ENCODE measurements at places on chromosomes 2 and 18.

GRCh38 chr2:159773886-159774285 lies 24.1 kb downstream of the CD302 start:
- DNase-seq = no peak

- DNase-seq = no peak
Measured at GRCh38 chr18:6629635-6630140, 99.8 kb upstream of the ARHGAP28 start.

DNA sequence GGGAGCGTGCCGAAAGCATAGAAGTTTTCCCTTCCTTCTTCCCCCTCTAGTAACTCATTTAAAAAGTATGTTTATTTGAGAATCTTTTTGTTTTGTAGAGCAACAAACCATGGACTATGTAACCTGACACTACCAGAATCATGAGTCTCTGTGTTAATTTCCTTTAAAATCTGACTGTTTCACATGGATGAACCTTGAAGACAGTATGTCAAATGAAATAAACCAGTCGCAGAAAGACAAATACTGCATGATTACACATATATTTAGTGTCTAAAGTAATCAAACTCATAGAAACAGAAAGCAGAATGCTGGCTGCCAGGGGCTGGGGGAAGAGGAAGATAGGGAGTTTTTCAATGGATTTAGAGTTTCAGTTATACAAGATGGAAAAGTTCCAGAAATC lies 32.3 kb downstream of the PTPN2 start:
- no peak for DNase-seq

- DNase-seq = no peak
Measured at GRCh38 chr18:24231773-24232735, 93.2 kb downstream of the CABYR start.

DNA sequence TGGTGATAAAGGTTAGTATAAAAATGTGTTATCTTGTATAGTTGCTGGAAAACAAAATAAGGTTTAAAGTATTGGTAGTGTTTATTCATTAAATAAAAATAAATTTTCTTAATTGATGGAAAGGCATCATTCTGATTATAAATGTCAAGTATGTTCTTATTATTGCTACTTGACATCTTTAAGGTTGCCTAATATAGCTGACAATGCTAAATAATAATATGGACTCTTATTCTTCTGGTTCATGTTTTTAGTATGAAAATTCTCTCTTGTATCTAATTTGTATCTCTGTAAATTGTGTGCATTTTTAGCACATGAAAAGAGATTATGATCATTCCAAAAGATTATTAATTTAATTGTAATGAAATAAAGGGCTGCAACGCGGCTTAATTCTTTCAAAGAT lies 25.0 kb downstream of the RBM44 start:
- DNase-seq = no peak

DNA sequence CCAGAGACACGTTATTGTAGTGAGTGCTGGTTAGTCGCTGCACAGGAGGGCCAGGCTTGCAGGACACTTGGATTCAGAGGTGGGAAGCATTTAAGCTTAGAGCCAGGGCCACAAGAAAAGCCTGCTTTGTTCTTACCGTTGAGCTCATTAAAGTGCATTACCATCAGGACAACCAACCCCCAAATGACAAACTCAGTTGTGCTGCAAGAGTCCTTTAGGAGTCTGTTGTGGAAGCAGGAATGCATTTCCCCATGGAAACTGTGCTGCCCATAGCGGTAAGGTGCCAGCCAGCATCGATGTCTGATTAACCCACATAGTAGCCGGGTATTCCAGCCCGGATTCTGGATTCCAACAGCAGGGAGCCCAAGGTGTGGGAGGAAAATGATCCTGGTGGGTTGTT lies 23.4 kb upstream of the REEP1 start:
- no peak for DNase-seq

GRCh38 chr2:188852772-188853171 lies 121.4 kb upstream of the COL3A1 start:
- DNase-seq = no peak

DNA sequence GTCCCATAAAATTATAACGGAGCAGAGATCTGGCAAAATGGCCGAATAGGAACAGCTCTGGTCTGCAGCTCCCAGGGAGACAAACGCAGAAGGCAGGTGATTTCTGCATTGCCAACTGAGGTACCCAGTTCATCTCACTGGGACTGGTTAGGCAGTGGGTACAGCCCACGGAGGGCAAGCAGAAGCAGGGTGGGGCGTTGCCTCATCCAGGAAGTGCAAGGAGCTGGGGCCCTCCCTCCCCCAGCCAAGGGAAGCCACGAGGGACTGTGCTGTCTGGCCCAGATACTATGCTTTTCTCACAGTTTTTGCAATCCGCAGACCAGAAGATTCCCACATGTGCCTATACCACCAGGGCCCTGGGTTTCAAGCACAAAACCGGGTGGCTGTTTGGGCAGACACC lies 22.8 kb downstream of the ICA1L start:
- DNase-seq = no peak

DNA sequence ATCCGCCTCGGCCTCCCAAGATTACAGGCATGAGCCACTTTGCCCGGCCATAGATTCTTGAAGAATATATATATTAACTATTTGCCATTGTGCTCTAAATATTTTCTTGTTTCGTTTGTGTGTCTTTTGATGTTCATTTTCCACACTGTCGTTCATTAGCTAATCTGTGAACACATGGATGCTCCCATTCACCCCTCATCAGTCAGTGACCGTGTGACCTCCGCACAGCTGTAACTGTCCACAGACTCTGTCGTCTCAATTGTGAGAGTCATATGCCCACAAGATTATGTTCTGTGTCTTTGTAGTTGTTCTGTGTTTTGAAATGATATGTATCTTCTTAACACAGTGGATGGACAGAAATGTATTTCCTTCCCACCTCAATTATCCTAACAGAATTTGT lies 29.6 kb downstream of the RAMP1 start:
- no peak for DNase-seq

GRCh38 chr18:63960891-63961290 lies 9.0 kb upstream of the SERPINB8 start:
- no peak for DNase-seq

DNA sequence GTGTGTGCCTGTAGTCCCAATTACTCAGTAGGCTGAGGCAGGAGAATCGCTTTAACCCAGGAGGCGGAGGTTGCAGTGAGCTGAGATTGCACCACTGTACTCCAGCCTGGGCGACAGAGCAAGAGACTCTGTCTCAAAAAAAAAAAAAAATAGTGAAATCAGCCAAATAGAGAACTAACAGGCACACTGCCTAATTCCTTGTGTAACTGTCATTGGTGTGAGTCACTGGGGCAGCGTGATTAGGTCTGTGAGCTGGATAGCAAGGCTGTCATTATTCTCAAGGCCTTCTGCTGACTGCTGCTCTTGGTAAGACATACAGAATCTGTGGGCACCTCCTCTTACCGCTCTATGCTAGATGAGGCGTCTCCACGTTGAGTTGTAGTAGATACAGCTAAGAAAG lies 270.3 kb downstream of the NEDD4L start:
- DNase-seq = no peak

- no peak for DNase-seq
Measured at GRCh38 chr2:140643761-140644187, 1487.0 kb downstream of the LRP1B start.

DNA sequence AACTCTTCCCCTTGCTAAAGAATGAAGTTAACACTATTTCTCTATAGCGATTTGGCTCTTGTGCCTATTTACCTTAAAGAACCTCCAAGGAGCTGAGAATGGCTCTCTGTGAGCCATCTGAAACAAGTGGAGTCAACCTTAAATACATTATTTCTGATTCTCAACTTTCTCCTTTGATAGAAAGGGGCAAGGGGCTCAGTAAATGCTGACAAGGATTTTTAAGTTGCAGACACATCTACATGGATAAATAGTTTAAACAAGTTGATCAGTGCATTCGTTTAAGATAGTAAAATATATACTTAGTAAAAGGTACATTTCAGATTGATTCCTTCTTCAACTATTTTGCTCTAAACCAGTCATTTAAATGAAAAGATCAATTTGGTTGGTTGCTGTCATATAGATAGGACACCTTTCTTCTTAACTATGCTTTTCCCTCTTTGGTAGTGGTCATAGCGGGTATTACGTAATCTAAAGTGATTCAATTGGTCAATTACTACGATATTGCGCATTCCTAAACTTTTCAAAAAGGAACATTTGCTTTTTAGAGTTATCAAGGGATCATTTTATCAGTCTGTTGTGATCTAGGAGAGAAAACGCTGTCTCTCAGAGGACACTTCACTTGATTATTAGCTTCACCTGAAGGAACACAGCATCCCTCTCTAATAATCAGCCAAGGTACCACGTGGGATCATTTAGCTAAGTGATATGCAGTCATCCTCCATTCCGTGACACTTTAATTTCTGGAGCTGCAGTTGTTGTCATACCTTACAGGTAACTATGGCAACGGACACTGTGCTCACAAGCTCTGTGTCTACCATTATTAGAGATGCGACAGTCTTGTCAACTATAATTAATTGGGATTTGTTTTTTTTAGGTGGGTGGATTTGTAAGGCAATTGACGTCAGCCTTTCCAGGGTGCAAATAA lies 50.9 kb upstream of the KCNE4 start:
- DNase-seq = no peak

GRCh38 chr2:216624251-216624650 lies 9.0 kb upstream of the IGFBP2 start:
- DNase-seq = no peak

GRCh38 chr2:165863810-165864261 lies 69.8 kb upstream of the GALNT3 start:
- DNase-seq = no peak

- DNase-seq = no peak
Measured at GRCh38 chr18:55654986-55655385, 67.0 kb upstream of the TCF4 start.

DNA sequence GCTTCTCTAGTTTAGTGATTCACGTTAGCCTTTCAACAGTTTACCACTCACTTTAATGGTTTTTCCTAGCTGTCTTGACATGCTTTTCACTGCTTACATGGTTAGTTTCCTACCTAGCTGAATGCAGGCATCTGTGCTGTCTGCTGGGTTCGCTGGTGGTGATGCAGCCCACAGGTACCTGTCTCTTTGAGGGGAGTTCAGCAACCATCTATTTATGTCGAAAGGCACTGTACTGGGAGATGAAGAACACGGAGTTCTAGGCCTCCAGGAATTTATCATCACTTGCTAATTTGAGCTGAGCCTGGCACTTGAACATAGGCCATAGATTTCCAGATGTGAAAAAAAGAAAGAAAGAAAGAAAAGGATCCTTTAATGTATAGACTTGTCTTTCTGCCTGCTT lies 148.5 kb downstream of the NEDD4L start:
- no peak for DNase-seq

DNA sequence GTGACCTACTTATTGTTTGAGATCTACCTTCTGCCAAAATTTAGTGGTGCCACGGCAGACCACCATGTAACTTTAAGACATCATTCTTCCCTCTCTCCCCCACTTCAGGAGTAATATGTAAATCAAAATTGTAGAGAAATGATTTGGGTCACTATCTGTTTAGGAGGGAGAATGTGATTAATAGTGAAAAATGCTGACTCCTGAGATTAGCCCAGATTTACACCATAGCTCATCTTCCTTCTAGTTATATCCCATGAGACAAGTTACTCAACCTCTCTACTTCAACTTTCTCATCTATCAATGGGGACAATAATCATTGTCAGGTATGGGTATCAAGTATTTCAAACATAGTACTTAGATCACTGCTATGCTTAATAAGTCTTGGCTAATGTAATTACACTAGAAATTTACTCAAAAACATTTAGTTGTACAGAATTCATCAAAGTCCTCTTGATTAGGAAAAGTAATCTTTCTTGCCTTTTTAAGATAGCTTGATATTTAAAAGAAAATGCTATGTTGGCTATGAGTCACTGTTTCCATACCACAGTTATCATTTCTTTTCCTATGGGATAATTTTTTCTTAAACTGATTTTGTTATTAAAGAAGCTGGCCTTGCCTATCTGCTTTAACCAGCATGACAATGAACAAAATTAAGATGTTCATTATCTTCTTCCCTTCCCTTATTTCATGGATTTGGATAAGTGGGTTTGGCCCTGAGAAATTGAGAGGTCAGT lies 1038.9 kb upstream of the ZEB2 start:
- no peak for DNase-seq

GRCh38 chr2:74498500-74499266 lies 720 bp downstream of the LBX2 start:
- peak; percentile 67 for DNase-seq

DNA sequence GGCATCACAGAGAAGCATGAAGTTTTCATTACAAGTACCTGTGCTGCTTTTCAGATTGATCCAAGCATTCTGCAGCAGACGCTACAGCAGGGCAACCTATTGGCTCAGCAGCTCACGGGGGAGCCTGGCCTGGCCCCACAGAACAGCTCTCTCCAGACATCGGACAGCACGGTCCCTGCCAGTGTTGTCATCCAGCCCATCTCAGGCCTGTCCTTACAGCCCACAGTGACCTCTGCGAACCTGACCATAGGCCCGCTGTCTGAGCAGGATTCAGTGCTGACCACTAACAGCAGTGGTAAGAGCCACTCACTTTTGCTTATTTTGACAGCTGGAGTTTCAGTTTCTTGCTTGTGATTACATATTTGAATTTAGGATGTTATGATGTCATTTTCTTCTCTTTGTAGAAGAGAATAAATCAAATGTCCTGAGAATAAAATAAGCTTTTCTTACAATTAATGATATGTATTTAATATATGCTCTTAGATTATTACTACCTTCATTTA lies 104.9 kb downstream of the ZNF236 start:
- DNase-seq = no peak

GRCh38 chr2:109409321-109410038 lies 204.3 kb downstream of the SEPTIN10 start:
- no peak for DNase-seq

GRCh38 chr2:151927501-151928221 lies 99.4 kb upstream of the ARL5A start:
- no peak for DNase-seq

DNA sequence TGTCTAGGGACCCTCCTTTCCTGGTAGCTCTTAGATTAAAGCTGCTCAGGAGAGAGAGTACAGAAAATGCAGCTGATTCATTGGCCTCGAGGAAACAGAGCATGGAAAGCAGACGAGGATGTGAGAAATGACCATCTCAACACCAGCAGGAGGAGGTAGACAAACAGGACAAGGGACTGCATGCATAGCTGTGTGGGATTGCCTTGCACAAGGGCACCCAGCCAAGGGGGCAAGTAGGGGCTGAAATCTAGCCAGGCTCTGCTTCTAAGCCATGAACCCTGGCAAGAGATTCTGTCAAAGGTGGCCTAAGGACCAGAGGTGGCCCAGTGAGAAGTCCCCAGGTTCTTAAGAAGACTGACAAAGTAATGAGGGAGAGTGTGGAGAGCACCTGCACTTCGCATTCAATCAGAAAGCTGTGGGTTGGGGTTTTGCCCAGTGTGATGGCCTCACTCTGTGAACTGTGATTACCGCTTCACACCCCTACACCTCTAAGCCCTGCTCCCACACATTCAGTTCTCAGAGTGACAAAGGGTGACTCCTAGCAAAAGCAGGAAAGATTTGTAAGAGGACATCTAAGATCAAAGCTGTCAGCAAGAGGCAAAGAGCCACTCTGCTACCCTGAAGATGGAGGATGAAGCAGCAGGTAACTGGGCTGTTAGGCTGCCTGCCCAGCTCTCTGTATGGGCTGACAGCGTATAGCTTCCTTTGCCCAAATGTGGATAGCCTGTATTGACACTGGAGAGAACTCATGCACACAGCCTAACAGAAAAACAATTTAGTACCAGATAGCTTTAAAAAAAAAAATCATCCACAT lies 151.3 kb upstream of the PELI1 start:
- no peak for DNase-seq

GRCh38 chr2:67701011-67701410 lies 303.9 kb downstream of the ETAA1 start:
- DNase-seq = no peak
